ENCODE measurements at places on chromosomes 1 and 21.

GRCh38 chr1:50659107-50659662 is 235.9 kb upstream of the DMRTA2 start:
- DNase-seq = no peak

GRCh38 chr1:110722807-110723206 is 48.1 kb upstream of the KCNA3 start:
- no peak for DNase-seq

GRCh38 chr1:5647234-5647633 is 345.0 kb downstream of the NPHP4 start:
- no peak for DNase-seq

- DNase-seq = no peak
These were observed 211.9 kb upstream of the EDN2 start for GRCh38 chr1:41696381-41696780.

- peak; percentile 41 for DNase-seq
These were observed 2.8 kb upstream of the LIX1L start for GRCh38 chr1:145960468-145961108.

DNA sequence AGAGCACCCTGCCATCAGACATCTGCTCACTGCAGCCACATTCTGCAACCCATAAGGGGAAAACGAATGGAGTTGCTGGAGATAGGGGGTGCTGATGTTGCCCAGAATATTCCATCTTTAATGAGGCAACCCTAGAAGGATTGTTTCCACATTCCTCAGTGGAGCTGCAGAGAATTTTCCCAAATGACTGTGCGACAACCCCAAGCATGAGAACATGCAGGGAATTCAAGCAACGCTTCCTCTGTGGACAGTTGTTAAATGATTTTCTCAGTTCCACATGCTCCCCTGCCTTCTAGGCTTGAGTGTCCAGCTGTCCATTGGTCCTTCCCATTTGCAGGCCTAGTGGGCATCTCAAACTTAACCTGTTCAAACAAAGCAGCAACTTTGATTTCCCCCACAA is 20.5 kb upstream of the UBL4B start:
- no peak for DNase-seq

GRCh38 chr1:46801323-46802055 is 2.6 kb downstream of the CYP4B1 start:
- DNase-seq = no peak

DNA sequence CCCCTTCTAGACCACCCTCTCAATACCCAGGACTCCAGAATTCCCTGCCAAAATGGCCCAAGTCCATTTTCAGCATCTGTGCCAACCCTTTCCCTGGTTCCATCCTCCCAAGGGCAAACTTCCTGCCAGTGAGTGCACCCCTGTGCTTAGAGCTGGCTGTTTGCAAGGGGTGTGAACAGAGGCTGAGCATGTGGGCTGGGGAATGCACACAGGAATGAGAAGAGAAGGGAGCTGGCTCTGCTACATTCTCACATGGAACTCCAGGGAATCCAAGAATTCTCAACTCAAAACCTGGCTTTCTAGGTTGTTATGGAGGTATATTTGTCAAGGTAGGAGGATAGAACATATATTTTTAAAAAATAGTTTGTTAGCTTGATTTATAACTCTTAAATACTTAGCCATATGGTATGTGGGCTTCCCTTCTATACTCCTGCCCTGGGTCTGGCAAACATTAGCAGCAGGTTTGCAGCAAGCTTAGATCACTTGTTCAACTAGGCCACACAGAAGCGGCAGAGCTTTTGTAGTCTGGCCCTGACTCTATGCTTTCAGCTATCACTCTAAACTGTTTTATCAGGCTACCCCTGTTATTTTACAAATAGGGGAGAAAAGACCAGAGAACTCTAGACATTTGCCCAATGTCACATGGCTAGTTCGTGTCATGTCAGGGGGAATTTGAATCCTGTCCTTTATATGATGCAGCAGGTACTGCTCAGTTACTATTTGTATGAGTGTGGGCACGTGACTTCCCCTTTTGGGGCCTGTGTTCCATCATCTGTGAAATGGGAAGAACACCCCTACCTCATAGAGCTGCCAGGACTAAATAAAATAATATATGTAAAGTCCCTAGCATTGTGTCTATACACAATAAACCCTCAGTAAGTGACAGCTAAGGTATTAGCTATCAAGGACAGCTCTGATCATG is 8.1 kb upstream of the STMN1 start:
- no peak for DNase-seq

GRCh38 chr1:230216896-230217295 is 149.9 kb downstream of the GALNT2 start:
- no peak for DNase-seq

DNA sequence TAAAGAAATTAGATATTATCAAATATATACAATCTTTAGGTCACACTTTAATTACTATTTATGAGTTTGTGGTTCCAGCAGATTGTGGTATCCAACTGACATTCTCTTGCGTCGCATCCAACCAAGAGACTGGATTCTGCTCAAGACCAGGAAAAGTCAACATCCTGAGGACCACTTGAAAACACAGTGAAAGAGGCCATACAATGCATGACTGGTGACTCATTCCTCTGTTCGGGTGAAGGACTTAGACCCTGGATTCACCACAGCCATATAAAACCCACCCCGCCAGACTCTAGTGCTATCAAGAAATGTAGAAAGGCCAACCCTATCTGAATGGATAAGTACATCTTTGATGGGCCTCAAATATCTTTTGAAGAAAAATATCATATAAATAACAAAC is 14.5 kb upstream of the CFHR4 start:
- no peak for DNase-seq

DNA sequence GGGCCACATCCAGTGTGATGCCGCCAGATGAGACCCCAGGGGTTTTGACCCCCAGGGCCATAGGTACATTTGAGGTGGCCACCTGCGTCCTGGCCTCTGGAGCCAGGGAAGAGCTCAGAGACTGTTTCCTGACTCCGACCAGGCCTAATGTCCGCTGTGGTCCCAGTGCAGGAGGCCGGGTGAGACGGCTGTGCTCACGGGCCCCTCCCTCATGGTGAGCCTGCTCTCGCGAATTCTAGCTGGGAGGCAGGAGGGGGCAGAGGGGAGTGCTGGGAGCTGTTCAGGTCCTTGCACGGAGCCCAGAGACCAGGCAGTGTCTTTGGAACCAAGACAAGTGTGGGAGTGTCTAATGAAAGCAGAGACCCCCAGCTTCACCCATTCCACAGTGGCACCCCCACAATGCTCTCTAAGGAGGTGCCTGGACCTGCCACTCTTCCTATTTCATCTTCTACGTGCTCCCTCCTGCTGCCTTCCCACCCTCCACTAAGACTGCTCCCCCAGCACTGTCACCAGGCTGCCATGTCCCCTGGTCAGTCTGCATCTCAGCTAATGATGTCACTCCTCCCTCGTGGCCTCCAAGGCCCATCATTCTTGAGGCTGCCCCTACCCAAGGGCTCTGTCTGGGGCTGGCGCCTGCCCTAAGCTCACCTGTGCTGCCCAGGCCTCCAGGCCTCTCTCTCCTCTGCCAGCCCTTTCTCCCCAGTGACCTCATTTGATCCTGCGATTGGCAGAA is 256.3 kb upstream of the C1orf174 start:
- DNase-seq = no peak

DNA sequence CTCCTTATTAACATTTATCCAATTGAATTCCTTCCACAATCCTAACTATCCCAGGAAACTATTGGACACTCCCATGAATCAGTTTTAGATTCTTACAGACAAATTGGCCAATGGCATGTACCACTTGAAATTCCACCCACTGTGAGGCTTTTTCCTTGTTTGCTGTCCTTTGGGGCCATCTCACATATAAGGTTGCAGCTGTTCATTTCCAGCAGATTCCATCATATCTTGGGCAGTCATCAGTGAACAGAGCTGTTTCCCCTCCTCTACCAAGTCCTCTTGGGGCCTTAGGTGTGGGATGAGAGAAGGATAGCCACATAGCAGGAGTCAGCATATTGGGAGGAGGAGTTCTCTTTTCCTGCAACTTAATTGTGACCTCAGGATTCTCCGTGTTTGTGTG is 109.1 kb downstream of the HHAT start:
- DNase-seq = no peak

DNA sequence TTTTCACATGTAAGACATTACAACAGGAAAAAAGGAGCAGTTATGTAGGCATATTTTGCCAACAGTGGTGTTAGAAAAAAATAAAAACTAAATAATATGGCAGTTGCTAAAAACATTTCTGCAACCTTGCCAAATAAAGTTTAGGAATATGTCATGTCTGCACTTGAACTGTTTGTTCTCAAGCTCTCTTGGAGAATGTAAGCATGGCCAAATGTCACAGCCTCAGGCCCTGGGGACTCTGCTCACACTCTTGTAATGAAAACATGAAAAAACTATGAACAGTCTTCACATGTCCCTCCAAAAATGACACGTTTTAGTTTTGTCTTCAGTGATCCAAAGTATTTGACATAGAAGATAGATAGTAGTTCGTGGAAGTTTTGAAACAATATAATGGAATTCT is 753.3 kb downstream of the LTN1 start:
- no peak for DNase-seq

- no peak for DNase-seq
These were observed 38.8 kb downstream of the EGLN1 start for GRCh38 chr1:231383159-231383860.

- no peak for DNase-seq
These were observed 136.1 kb downstream of the ADGRL2 start for GRCh38 chr1:81936853-81937252.

DNA sequence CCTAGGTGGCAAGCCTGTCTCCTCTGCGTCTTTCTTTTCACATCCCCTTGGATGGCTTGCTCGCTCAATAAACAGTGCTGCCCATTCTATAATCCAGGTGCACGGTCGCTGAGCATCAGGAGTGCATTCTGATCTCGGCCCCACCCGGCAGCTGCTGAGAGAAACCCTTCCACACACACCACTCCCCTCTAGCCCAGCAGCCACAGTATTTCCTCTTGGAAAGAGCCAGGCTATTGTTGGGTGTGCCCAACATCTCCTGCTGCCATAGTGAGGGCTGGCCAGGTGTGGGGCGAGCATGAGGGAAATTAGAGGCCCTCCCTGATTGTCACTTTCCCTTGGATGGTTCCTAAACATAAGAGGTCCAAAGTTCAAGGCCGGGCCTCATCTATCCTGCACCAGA is 24.7 kb downstream of the GPA33 start:
- no peak for DNase-seq

- DNase-seq = no peak
These were observed 49.6 kb downstream of the UBE2T start for GRCh38 chr1:202291961-202292712.

DNA sequence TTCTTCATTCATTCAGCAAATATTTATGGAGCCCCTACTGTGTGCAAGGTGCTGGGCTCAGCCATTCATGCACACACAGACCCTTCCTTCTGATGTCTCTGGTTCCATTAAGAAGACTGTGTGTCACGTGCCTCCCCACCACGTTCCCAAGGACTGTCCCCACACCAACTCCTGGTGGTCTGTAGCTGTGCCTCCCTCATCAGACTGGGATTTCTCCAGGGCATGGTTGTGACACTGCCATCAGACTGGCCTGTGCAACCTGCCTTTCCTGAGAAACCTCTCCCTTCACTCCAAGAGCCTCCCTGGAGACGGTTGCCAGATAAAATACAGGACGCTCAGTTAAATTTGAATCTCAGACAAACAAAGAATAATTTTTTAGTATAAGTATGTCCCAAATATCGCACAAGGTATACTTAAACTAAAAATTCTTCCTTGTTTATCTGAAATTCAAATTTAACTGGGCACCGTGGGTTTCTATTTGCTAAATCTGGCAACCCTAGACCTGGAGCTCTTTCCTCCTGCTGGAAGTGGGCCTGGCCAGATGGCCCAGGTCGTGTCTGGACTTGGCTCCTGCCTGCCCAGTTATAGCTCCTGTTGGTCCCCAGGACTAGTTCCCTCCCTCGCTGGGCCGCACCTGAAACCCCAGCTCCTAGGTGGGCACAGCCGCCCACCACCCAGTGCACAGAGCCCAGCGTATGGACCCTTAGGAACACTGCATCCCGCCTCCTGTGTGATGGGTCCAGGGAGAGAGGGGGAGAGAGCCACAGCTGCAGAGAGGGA is 76.9 kb downstream of the RAP1GAP start:
- DNase-seq = no peak

DNA sequence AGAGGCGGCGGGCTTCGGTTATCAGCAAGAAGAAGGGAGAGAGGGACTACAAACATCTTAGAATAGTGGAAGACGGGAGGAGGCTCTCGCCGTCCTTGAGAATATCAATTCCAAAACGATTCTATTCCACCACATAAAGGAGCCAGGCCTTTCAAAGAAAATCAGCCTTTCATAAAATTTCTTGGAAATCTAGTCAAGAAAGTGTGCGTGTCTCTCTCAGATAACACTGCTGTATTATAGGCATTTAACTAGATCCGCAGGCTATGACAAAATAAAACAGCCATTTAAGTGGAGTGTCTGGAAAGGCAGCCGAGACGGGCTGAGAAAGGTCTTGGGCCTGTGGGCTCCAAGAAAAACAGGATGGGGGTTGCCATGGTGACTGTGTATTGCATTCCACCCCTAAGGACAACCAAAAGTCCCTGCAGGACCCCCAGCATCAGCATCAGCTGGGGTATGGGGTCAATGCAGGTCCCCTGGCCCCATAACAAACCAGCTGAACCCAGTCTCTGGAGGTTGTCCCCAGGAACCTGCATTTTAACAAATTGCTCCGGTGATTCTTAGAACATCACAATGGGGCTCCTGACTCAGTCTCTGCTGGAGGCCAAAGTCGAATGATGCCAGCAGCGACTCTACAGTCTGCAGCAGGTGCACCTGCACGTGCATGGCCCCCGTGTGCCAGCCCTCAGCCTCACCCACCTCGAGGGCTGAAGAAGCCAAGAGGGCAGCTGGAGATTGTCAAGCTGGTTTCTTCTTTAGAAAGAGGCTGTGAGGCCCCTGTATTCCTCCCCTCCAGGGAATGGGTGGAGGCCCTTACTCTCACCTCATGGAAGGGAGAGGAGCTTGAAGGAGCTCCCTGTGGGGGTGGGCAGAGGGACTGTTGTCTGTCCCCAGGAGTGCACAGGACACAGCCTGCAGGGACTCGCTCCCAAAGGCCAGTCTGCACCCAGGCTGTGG is 287.4 kb downstream of the NPHP4 start:
- DNase-seq = no peak

DNA sequence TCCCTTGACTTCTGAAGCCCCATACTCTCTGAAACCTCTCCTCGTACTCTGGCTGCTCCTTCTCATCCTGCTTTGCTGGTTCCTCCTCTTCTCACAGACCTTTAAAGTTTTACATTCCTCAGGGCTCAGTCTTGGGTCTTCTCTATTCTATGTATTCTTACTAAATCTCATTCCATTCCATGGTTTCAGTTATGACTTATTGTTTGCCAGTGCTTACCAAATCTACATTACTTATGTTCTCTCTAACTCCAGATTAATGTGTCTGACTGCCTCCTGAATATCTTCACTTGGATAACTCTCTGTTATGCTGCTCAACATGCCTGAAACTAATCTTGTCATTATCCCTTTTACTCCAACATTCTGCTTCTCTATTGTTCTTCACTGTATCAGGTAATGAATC is 5.4 kb upstream of the SLC35D1 start:
- DNase-seq = no peak

- no peak for DNase-seq
These were observed 12.9 kb upstream of the SMAP2 start for GRCh38 chr1:40360631-40361030.

GRCh38 chr1:177561436-177561835 is 390.7 kb downstream of the BRINP2 start:
- DNase-seq = no peak

All from CD4-positive, alpha-beta T cell treated with Interleukin-2 at 100 ng/mL for 4 hours (primary cell).